ENCODE measurements at places on chromosomes 4 and X.

DNA sequence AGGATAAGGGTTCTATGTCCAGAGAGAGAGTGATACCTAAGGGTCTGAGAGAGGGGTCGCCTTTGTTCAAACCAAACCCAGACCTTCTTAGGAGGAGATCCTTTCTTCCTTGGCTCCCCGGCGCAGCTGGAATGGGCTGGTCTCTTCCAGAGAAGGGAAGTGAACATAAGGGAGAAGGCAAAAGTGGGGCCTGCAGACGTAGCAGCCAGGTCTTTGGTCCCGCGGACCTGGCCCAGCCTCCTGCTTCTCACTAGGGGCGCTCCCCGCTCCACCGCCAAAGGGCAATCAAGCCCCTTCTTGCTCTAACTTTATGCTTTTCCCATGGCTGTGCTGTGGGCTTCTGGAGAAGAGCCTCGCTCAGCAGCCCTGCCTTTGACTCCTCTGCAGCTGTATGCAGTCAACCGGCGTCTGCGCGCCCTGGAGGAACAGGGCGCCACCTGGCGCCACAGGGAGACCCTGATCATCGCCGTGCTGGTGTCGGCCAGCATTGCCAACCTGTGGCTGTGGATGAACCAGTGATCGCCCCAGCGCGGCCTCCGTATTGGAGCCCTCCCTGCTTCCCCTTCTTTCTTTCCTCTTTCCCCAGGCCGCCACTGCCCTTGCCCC lies 6.5 kb downstream of the FATE1 start:
- no peak for DNase-seq

DNA sequence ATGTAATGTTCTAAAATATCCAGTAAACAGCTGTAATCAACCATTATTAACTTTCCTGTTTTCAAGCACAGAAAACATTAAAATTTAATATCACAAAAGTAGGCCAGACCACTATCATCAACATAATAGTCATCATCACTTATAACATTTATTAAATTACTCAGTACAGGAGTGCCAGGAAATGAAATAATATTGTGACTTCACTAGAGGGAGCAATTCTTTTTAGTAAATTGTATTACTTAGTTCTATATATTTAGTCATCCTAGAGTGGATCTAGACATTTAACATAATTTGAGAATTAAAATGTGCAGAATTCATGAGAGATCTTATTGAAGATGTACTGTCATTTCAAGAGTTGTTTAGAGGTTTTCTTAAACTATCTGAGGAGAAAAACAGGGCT lies 33.6 kb downstream of the PITX2 start:
- no peak for DNase-seq

DNA sequence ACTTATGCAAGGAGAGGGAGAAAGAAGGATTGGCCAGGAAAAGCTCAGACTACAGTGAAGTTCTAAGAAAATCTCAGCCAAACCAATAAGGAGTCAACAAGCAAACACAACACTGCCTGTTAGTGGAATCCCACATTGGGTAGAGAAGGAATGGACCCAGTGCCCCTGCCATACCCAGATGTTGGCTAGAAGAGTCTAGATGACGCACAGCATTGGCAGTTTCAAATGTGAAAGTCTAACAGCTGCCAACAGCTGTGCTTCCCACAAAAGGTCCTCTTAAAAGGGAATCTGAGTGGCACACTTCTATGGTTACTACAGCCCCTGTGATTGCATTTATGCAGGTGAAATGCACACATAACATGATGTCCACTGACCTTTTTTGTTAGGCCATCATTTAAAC lies 37.2 kb upstream of the CPEB2 start:
- no peak for DNase-seq

DNA sequence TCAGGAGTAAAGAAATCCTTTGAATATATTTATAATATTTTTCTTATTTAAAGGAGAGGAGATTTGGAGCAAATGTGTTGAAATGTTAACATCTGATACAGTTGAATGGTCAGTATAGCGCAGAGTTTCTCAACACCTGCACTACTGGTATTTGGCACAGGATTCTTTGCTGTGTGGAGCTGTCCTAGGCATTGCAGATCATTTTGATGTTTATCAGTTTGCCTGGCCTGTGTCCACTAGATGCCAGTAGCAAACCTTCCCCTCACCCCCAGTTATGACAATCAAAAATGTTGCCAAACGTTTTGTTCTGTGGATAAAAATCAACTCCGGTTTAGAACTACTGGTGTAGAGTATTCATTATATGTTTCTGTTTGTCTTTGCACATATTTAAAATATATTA lies 765.3 kb upstream of the SLIT2 start:
- no peak for DNase-seq

DNA sequence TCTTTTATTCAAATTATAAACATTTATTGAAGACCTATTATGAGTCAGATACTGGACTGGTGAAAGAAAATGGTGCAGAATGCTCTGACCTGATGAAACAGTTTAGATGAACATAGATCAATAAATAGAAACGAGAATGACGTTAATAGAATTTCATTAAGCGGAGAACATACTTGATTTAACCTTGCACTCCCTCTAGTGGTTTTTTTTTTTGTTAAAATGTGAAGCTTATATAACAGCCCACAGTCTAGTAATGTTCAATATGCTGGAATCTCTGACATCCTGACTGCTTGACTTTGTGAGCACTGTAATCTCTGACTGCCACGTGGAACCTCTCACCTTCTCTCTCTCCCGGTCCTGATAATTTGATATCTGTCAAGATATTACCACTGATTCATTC lies 32.3 kb downstream of the HDAC8 start:
- DNase-seq, result no peak
